ENCODE measurements at places on chromosomes 13 and 19. TPM values are rescaled to one million over a fixed set of nuclear protein-coding genes. Genes with fewer than 3 reads are reported as not detected.

DNA sequence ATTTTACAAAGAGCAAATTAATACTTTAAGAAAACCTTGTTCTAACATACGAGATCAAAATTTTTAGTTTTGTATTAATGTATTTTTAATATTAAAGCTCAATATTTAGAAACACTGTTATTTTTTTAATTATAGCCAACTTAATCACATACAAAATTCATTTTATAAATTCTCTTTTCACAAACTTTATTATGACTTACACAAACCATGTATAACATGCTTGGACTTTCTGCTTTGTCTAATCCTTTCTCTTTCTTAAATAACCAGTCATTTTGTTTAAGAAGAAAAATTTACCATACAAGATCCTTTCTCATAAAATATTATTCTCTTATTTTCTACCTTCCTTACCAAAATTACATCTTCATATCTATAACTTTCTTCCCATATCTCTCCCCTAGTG lies 62.2 kb downstream of the CYSLTR2 start:
- no peaks in the 10 kb centered on the region for H3K27me3 ChIP-seq
- no peak overlapping the region for H3K4me3 ChIP-seq
- DNase-seq, result no peak
- H3K27ac ChIP-seq, result no peak overlapping the region
- no peaks in the 10 kb centered on the region for H3K4me1 ChIP-seq
- no peaks in the 10 kb centered on the region for H3K36me3 ChIP-seq

DNA sequence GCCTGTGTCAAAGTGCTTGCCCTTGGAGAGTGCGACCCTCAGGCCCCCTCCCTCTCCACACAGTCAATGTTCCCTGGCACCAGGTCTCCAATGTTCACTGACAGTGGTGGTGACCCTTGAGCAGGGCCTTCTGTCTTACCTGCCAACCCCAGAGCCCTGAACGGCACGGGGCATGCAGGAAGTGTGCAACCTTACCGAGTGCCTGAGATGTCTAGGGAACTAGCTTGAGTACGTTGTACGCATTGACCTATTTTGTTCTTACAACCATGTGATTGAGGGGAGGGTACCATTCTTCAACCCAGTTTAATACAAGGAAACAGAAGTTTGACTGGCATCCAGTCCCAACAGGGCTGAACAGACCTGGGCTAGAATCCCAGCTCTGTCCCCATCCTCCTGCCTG lies 13.2 kb downstream of the MAG start:
- DNase-seq, result no peak
- H3K4me3 ChIP-seq, result no peak overlapping the region
- H3K36me3 ChIP-seq, result no peaks in the 10 kb centered on the region
- no peaks in the 10 kb centered on the region for H3K27me3 ChIP-seq

The C1QTNF9B gene
- not detected for polyA plus RNA-seq

The IZUMO2 gene
- not detected for polyA plus RNA-seq

GRCh38 chr13:59793107-59793506 lies 370.6 kb downstream of the DIAPH3 start:
- no peaks in the 10 kb centered on the region for H3K27me3 ChIP-seq
- no peak for DNase-seq
- H3K36me3 ChIP-seq, result no peaks in the 10 kb centered on the region
- H3K4me3 ChIP-seq, result no peak overlapping the region
- H3K4me1 ChIP-seq, result no peaks in the 10 kb centered on the region

The TGFBR3L gene
- polyA plus RNA-seq, result 0.72 TPM

DNA sequence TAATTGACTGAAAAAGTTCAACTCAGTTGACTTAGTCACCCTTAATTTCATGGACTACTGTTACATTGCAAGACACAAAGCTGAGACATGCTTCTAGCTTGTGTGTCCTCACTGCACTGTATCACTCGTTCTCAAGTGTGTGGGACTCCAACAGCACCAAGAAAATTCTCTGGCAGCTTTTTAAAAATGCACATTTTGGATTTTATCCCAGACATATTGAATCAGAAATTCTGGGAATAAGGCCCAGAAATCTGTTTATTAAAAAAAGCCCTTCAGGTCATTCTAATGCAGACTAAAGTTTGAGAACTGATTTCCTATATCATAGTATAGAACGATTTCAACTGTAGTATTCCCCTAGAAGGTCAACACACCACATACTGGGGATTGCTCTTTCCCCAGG lies 1485.3 kb downstream of the PCDH9 start:
- no peaks in the 10 kb centered on the region for H3K36me3 ChIP-seq
- no peak overlapping the region for H3K27ac ChIP-seq
- H3K4me3 ChIP-seq, result no peak overlapping the region
- no peak for DNase-seq

The SWSAP1 gene
- polyA plus RNA-seq, result 2.2 TPM

The AZU1 gene
- not detected for polyA plus RNA-seq

The SELENOV gene
- polyA plus RNA-seq, result not detected

GRCh38 chr19:12665671-12666264 lies 774 bp downstream of the MAN2B1 start:
- H3K4me3 ChIP-seq, result peak overlapping the region; percentile 64
- H3K4me1 ChIP-seq, result peaks cover 34% of the 10 kb centered on the region
- peaks cover 26% of the 10 kb centered on the region for H3K36me3 ChIP-seq
- H3K27me3 ChIP-seq, result no peaks in the 10 kb centered on the region

The ZNF486 gene
- polyA plus RNA-seq, result 5.4 TPM

- H3K4me1 ChIP-seq, result no peaks in the 10 kb centered on the region
- DNase-seq, result no peak
- H3K27me3 ChIP-seq, result no peaks in the 10 kb centered on the region
- H3K27ac ChIP-seq, result no peak overlapping the region
- no peaks in the 10 kb centered on the region for H3K36me3 ChIP-seq
Observed at GRCh38 chr13:62932256-62932883, 1516.7 kb upstream of the PCDH20 start.

DNA sequence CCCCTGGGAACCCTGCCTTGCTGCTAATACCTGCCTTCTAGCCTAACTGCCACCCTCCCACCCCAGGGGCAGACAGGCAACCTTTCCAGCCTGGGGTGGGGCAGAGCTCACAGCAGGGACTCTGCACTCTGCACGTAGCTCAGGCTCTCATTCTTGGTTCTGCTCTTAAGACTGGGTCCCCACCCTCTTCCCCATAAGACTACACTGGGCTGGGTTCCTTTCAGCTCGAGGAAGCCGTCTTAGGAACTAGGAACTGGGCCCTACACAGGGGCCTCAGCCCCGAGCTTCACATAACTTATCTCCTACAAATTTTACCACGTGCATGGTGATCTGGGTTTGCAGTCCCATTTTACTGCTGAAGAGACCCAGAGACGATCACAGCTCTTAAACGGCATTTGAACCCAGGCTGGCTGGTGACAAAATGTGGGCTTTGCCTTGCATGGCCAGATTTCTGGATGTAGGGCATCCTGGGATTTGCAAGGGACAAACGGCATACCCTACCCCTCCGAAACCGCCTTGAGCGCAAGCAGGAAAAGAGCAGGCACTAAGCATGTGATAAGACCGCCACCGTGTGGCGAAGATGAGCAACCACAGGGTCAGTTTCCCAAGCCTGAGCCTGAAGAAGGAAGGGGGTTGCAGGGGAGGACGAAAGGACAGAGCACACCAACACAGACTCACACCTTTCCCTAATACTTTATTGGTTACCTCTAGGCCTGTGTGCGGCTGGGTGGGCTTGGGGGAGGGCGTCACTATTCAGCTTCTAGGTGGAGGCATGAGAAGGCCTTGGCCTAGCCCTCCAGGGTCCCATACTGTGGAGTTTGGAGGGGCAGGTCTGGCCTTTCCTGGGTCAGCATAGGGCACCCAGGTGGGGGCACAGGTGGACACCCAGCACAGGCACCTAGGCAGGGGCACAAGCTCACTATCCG lies 5.1 kb downstream of the JUNB start:
- H3K4me1 ChIP-seq, result peaks cover 22% of the 10 kb centered on the region
- no peaks in the 10 kb centered on the region for H3K27me3 ChIP-seq
- DNase-seq, result no peak
- H3K27ac ChIP-seq, result peak overlapping the region; percentile 48

- no peak overlapping the region for H3K27ac ChIP-seq
- DNase-seq, result no peak
- H3K27me3 ChIP-seq, result no peaks in the 10 kb centered on the region
- no peaks in the 10 kb centered on the region for H3K4me1 ChIP-seq
Observed at GRCh38 chr13:33466262-33466661, 180.7 kb upstream of the STARD13 start.

- peak overlapping the region; percentile 42 for H3K27ac ChIP-seq
- H3K4me3 ChIP-seq, result no peak overlapping the region
- H3K27me3 ChIP-seq, result no peaks in the 10 kb centered on the region
- peaks cover 2% of the 10 kb centered on the region for H3K36me3 ChIP-seq
Observed at GRCh38 chr19:51364200-51365106, 1.7 kb downstream of the ETFB start.

DNA sequence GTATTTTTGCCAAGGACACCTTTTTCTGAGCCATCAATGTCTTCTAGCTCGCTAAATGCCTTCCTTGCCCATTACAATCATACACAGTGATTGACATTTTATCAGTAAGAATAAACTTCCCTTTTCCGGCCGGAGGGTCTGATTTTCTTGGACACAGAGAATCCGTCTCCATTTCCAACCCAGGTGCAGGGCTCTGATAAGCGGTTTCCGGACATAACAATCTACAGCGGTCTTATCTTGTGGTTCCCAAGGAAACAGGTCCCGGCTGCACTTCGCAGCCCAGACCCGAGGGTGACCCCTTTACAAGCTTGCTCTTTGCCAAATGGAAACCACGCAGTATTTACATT lies 5.1 kb upstream of the ZNF77 start:
- peaks cover 23% of the 10 kb centered on the region for H3K4me1 ChIP-seq
- peak overlapping the region; percentile 66 for H3K27ac ChIP-seq
- no peaks in the 10 kb centered on the region for H3K27me3 ChIP-seq
- H3K4me3 ChIP-seq, result peak overlapping the region; percentile 72
- H3K36me3 ChIP-seq, result peaks cover 2% of the 10 kb centered on the region
- DNase-seq, result no peak

The URAD gene
- not detected for polyA plus RNA-seq

The DZIP1 gene
- 0.88 TPM for polyA plus RNA-seq

DNA sequence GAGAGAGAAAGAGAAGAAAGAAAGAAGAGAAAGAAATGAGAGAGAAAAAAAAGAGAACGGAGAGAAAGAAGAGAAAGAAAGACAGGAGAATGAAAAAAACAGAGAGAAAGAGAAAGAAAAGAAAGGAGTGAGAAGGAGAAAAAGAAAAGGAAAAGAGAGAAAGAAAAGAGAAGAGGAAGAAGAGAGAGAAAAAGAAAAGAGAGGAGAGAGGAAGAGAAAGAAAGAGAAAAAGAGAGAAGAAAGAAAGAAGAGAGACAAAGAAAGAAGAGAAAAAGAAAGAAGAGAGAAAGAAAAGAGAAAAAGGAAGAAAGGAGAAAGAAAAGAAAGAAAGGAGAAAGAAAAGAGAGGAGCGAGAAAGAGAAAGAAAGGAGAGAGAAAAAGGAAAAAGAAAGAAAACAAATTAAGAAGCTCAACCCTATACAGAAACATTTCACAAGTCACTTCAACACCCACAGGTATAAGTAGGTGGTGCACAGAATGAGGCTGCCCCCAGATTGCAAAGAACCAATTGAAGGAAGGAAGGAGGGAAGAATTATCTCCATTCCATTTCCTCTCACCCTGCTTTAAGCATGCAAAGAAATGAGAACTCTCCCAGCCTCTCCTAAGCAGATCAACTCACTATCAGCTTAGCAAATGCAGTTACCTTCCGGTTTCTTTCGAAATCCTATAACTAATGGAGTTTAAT lies 98.8 kb upstream of the CACNA1A start:
- no peak overlapping the region for H3K27ac ChIP-seq
- H3K36me3 ChIP-seq, result no peaks in the 10 kb centered on the region
- DNase-seq, result no peak
- peaks cover 4% of the 10 kb centered on the region for H3K27me3 ChIP-seq

The CD209 gene
- not detected for polyA plus RNA-seq

- no peaks in the 10 kb centered on the region for H3K27me3 ChIP-seq
- peaks cover 9% of the 10 kb centered on the region for H3K4me1 ChIP-seq
- H3K27ac ChIP-seq, result no peak overlapping the region
- DNase-seq, result no peak
Observed at GRCh38 chr19:15123900-15124299, 16.7 kb downstream of the SYDE1 start.

DNA sequence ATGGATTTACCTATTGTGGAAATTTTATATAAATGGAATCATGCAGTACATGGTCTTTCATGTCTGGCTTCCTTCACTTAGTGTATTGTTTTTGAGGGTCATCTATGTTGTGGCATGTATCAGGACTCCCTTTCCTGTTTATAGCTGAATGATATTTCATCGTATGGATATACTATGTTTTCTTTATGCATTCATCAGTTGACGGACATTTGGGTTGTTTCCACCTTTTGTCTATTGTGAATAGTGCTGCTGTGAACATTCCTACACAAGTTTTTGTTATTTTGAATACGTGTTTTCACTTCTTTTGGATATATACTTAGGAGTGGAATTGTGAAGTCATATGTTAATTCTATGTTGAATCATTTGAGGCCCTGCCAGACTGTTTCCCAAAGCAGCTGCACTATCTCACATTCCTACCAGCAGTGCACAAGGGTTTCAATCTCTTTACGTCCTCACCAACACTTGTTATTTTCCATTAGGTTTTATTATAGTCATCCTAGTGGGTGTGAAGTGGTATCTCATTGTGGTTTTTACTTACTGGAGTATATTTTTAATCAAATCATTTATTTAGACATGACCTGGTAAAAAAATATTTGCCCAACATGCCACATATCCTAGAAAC lies 262.7 kb downstream of the DLEU7 start:
- H3K36me3 ChIP-seq, result no peaks in the 10 kb centered on the region
- no peak overlapping the region for H3K27ac ChIP-seq
- H3K4me3 ChIP-seq, result no peak overlapping the region
- peaks cover 4% of the 10 kb centered on the region for H3K27me3 ChIP-seq
- H3K4me1 ChIP-seq, result no peaks in the 10 kb centered on the region

The GRIK5 gene
- polyA plus RNA-seq, result 0.17 TPM

The ACP5 gene
- polyA plus RNA-seq, result 35.5 TPM

The TUBA3C gene
- polyA plus RNA-seq, result not detected

The ZNF790 gene
- polyA plus RNA-seq, result 4.3 TPM

GRCh38 chr19:38734426-38735256 lies 9.6 kb downstream of the CAPN12 start:
- peak overlapping the region; percentile 25 for H3K4me3 ChIP-seq
- H3K27me3 ChIP-seq, result no peaks in the 10 kb centered on the region
- H3K36me3 ChIP-seq, result peaks cover 20% of the 10 kb centered on the region
- no peak for DNase-seq
- H3K27ac ChIP-seq, result peak overlapping the region; percentile 48
- peaks cover 27% of the 10 kb centered on the region for H3K4me1 ChIP-seq

GRCh38 chr13:88248393-88248792 lies 577.2 kb downstream of the SLITRK5 start:
- DNase-seq, result no peak
- H3K27me3 ChIP-seq, result no peaks in the 10 kb centered on the region
- H3K36me3 ChIP-seq, result no peaks in the 10 kb centered on the region
- H3K4me1 ChIP-seq, result no peaks in the 10 kb centered on the region
- H3K4me3 ChIP-seq, result no peak overlapping the region

Data from keratinocyte (primary cell).